ENCODE measurements at places on chromosomes 1 and 21.

GRCh38 chr1:48215222-48215621, 7.3 kb upstream of the SLC5A9 start:
- DNase-seq: no peak

- DNase-seq: no peak
Observed at GRCh38 chr1:241323514-241324195, 33.4 kb downstream of the RGS7 start.

DNA sequence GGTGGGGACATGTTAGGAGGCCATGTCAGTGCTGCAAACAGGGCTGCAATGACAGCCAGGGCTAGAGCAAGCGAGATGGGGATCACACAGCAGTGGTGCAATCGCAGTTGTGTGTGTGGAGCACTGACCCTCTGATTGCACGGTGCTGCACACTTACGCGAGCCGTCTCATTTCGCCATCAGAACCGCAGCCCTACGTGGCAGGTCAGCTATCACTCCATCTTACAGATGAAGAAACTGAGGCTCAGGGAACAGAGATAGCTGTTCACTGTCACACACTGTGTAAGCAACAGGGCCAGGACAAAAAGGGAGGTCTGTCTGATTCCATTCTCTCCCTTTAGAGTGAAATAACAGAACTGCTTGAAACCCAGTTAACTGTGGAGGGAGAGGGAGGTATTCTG, 104.8 kb upstream of the SLC45A1 start:
- no peak for DNase-seq

DNA sequence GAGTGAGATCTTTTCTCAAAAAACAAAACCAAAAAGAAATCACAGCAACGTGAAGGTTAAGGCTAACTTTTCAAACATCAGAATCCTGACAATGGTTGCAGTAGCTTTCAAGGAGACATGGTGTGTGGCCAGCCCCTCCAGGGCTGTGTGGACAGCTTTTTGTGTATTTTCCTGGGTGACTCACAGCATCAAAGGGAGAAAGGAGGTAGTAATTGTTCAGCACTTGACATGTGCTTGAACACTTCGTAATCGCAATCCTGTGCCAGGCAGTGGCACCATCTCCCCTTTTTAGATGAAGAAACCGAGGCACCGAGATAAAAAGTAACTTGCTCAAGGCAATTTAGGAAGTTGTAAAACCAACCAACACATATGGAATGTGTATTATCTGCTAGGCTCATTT, 10.3 kb downstream of the NBL1 start:
- DNase-seq: no peak

- no peak for DNase-seq
Observed at GRCh38 chr1:43184995-43185394, 12.9 kb downstream of the CFAP57 start.

DNA sequence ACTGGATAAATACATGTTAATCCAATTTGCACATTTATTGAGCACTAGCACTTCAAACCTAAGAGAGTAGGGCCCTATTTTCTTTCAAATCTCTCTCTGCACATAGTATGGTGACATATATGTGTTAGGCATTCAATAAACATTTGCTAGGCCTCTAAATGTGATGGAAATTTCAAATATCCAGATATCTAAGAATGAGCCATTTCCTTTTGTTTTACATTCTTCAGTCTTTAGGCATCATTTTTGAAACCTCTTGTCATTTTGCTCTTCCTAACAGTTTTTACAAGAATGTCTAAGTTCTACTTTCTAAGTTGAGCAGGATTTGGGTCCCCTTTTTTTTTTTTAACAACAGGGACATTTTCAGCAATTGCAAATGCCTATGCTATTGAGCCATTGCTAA, 395.7 kb upstream of the ST6GALNAC5 start:
- DNase-seq: no peak

DNA sequence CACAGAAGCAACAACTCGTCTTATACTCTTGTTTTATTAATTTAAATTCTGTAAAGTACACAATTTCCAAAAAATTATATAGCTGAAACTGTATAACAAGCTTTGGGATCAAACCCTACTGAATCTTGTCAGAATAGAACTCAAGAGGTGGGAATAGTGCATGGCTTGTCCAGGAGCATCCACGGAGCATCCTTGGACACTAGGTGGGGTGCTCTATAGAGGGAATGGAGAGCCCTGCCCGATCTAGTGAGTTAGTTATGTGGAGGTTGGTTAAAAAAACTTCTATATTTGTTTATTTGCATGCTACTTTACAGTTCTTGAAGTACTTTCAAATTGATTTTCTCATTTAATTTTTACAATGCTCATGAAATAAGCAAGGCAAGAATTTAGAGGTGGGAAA, 28.3 kb downstream of the ROR1 start:
- no peak for DNase-seq

DNA sequence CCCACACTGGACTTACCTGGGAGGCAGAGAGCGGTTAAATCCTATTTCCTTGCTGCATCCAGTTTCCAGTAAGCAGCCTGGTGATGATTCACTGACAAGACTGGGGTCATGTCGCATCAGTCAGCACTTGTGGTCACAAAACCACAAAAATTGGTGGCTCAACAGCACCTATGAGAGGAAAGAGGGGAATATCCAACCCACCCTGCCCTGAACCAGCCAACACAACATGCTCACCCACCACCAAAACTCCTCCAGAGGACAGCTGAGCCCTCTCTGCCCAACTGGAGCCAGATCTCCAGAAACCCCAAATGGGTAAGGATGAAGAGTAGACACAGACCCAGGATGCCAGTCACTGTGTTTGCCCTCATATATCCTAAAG, 64.0 kb downstream of the CD46 start:
- no peak for DNase-seq

DNA sequence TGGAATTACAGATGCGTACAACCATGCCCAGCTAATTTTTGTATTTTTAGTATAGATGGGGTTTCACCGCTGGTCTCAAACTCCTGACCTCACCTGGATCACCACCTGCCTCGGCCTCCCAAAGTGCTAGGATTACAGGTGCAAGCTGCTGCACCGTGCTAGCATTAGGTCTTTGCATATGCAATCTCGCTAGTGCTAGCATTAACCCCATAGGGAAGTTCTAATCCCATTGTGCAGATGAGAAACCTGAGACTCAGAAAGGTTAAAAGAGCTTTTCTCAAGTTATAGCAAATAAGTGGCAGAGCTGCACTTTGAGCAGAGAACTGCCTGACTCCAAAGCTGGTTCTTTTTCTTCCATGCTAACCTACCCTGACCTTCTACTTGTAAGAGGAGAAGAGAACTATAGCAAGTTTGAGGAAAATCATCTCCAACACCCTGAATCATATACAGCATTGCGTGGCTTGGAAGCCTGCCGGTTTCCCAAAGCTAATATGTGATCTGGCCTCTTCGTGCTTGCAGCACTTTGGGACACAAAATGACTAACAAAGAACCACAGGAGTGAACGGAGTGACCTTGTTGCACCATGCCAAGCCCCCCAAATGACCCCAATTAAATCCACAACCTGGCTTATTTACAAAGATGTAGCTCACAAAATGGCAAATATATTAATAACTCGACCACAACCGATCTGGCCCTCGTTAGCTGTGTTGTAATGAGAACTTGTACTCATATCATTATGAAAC, 185.1 kb downstream of the TM2D1 start:
- DNase-seq: no peak

- DNase-seq: no peak
Observed at GRCh38 chr1:39761016-39761415, 10.1 kb downstream of the OXCT2 start.

GRCh38 chr1:209319057-209319432, 264.5 kb upstream of the CAMK1G start:
- no peak for DNase-seq

All from stimulated activated CD4-positive, alpha-beta T cell treated with anti-CD3 and anti-CD28 coated beads, Interleukin-4, amount 100 ng/mL, for 48 hours (primary cell).